ENCODE measurements at places on chromosomes 7 and 10.

DNA sequence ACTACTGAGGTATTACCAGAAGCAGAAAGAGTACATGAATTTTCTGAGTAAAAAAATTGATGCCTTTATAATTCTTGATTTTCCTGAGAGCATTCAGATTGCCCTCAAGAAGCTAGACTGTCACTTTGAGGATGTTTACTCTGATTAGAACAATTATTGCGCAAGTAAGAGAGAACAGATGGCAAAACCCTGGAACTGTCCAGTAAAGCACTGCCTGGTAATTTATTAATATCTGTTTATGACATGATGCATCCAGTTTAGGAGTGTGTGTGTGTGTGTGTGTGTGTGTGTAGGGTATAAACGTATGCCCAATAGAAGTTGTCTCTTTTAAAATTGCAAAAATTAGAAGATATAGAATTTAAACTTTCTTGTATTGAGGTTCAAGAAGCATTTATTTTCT is 379.7 kb downstream of the PHTF2 start:
- DNase-seq: no peak

DNA sequence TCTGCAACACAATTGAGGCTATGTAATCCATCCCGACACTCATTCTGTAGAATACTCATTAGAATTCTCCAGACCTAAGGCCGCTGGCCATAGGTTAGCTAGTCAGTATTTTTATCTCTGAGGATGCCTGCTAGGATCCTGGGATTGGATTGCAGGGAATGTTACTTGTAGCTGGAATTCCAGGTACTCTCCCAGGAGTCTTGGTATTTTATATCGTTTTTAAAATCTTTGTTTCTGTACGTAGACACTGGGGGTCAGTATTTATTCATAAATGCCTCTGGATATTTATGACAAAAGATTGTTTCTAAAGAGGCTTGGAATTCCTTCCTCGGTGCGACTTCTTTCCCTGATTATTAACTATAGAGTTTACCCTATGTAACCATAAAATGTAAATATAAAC is 40.1 kb downstream of the BPGM start:
- DNase-seq: no peak

- DNase-seq: no peak
Measured at GRCh38 chr10:91598211-91598977, 34.5 kb downstream of the PPP1R3C start.

- DNase-seq: no peak
Measured at GRCh38 chr7:108499566-108499965, 26.4 kb downstream of the PNPLA8 start.

DNA sequence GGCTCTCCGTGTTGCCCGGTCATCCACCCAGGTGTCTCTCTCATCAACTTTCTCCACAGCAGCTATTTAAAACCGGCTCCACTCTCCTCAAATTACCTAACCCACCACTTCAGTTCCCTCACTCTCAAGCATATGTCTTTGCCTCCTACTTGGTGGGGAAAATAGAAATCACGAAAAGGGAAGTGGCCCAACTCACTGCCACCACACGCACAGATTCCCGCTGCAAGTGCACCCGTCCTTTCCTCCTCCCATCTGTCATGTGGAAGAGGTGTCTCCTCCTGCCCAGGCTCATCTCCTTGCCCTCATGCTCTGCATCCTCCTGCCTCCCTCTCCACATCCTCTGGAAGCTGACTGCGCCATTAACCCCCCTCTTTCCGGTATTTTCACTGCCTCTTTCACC is 80.8 kb upstream of the MKX start:
- DNase-seq: no peak

GRCh38 chr7:25242678-25243077 is 14.4 kb upstream of the NPVF start:
- no peak for DNase-seq

DNA sequence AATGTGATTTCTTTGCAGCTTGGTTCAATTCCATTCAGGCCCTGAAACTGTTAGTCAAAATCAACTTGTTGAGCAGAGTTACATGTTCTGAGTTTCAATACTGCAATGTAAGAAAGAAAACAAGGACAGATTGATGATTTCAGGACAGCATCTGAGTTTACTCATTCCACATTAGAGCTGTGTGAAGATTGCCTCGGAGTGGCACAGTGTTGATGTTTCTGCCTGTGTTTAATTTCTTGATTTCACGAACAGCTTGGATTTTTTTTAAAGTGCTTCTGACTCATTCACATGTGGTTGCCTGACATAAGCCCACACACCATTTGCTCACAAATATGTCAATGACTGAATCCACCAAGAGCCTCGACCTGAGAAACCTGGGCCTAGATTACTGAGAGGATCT is 101.2 kb upstream of the PARD3 start:
- DNase-seq: no peak
